GM23248 (cell line): ENCODE measurements at places on chromosomes 1 and 21. TPM values are rescaled to one million over a fixed set of nuclear protein-coding genes. Genes with fewer than 3 reads are reported as not detected.

The PIP5K1A gene
- polyA plus RNA-seq: 33.9 and 35.1 TPM in 2 replicates

The TP73 gene
- polyA plus RNA-seq: 0.08 TPM in 1 of 2 replicates, not detected in the other

The HRNR gene
- polyA plus RNA-seq: 0.05 TPM in 1 of 2 replicates, not detected in the other

The C1orf52 gene
- polyA plus RNA-seq: 72.4 and 76.4 TPM in 2 replicates

The CD1E gene
- polyA plus RNA-seq: not detected in 2 replicates

The RNU5D-1 gene
- polyA plus RNA-seq: not detected in 2 replicates

The RYR2 gene
- not detected in 2 replicates for polyA plus RNA-seq

The KRTAP13-2 gene
- not detected in 2 replicates for polyA plus RNA-seq

The ARHGEF10L gene
- polyA plus RNA-seq: 6.0 TPM in 2 replicates

- peak; percentile 23 for DNase-seq
Observed at GRCh38 chr1:151513626-151514121, 2.5 kb downstream of the CGN start.

GRCh38 chr1:73511038-73511437 lies 686.9 kb downstream of the LRRIQ3 start:
- no peak for DNase-seq

DNA sequence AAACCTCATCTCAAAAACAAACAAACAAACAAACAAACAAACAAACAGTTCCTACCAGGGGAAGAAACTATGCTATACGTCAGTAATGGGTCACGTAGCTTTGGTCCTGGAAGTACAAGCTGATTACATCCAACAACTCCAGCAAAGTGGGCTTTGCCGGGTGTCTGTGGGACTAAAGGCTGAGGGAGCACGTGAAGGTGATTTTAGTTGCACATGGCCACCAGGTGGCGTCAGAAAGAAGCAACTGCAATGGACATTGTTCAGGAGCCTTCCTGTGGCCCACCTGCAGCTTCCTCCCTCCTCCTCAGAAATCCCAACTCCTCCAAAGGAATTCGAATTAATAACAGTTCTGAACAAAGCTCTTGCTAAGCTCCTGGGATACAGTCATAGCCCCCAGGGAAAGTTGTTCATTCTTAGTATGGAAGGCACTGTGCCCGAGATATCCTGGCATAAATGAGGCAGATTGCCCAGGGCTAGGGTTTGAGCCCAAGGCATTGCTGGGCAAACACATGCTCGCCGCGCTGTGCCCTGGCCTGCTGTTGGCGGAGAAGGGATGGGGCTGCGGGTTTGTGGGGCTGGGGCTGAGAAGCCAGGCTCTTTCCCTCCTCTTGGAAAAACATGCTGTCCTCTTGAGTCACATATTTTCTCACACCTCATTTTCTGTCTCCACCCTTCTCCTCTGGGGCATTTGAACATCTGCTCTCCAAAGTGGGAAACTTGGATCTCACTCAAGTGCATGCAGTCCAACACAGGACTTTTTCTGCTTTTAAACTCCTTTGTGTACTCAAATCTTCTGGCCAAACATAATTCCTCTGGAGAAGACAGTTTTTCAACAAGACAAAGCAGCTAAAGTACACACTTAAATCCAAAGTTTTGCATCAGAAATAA lies 28.6 kb downstream of the AKNAD1 start:
- peak; percentile 91 for DNase-seq

GRCh38 chr1:43366601-43367025 lies 1.2 kb downstream of the ELOVL1 start:
- no peak for DNase-seq

DNA sequence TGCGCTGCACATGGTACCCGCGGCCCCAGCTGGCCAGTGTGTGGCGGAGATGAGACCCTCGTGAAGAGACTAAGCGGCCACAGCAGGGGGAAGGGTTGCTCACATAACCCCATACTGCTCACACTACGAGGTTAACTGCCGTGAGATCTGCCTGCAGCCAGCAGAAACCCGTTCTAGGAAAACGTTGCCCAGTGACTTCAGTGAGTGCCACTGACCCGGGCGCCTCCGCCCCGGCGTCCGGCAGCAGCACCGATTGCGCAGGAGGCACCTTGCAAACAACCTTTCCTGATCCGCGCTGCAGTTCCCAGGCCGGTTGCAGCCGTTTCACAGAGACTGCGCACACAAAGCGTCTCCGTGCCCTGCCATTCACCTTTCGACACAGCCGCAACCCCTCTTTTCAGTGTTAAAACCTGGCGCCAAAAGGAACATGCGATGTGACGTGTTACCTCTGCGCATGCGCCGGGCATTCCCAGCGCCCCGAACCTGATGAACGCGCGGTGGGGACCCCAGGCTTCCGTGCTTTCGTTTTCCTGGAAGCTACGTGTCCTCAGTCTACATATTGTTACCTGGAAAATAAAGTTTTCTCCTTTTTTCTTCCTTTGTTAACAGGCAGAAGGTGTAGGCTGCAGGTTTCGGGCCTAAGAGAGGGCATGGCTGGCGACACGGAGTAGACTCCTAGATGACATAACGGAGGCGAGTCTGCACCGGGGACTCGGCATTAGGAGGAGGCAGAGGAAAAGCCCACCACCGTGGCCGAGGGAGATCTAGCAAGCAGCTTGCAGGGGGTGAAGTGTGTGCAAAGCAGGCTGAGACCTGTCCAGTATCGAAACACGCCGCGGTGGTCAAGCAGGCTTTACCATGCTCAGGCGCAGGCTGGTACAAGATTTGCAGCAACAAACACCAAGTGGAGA lies 8.9 kb downstream of the VPS26C start:
- DNase-seq: peak; percentile 84

GRCh38 chr21:35005560-35006224 lies 43.4 kb downstream of the RUNX1 start:
- no peak for DNase-seq

GRCh38 chr1:228065543-228066347 lies 16.8 kb upstream of the ARF1 start:
- DNase-seq: no peak

DNA sequence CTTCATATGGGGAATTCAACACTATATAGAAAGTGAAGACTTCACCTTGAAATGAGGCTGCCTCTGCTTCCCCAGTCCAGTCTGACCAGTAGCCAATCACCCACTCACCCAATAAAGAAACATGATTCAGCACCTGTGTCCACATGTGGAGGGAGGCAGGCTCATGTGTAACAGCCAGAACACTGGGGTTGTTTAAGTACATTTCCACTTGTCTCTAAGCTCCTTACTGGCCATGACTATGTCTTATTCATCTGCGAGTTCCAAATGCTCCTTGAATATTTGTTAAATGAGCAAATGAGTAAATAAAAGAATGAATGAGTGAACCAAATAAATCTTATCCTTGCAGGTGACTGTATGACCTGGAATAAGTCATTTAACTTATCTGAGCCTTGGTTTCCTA lies 100.1 kb downstream of the BRINP2 start:
- peak; percentile 35 for DNase-seq

- DNase-seq: peak; percentile 17
Observed at GRCh38 chr1:160410406-160411005, 10.1 kb downstream of the VANGL2 start.

DNA sequence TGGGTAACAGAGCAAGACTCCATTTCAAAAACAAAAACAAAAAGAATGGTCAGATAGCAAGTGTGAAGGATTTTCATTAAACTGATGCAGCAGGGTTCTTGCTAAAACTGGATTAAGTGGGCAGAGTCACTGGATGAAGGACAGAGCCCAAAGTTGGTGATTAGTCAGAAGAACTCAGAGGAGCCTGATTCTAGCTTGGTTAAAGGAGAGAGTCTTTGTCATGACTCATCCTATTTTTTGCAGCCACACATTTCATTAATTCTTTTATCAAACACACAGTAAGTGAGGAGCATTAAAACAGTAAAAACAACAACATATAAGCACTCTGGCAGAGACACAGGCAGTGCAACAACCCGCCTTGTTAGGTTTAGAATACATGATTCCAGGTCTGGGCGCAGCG lies 56.0 kb upstream of the EDARADD start:
- DNase-seq: peak; percentile 58

GRCh38 chr1:56849750-56850149 lies 4.8 kb upstream of the C8A start:
- no peak for DNase-seq

- no peak for DNase-seq
Observed at GRCh38 chr21:28068455-28069358, 924.0 kb downstream of the LTN1 start.

DNA sequence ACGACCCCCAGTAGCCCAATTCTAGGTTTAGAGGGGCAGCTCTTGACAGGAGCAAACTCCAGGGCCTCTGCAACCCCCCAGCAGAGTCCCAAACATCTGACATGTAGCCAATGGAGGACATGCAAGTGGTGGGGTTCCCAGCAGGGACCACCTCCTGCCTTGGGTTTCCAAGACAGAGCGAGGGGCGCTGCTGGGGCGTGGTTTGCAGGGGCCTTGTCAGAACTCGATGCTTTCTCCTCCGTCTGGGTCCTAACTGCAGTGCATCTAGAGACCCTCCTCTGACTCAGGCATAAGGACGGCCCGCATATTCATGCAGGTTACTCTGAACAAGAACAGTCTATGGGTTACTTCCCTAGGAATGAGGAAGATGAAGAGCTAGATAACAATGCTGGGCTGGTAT lies 17.2 kb downstream of the EPHX1 start:
- no peak for DNase-seq
